T-helper 1 cell (primary cell): ENCODE measurements at places on chromosomes 7 and 10.

- no peak for DNase-seq
Observed at GRCh38 chr7:130972201-130972600, 238.2 kb upstream of the KLF14 start.

- no peak for DNase-seq
Observed at GRCh38 chr7:142870147-142870559, 15.3 kb downstream of the EPHB6 start.

- DNase-seq: no peak
Observed at GRCh38 chr7:106223156-106223555, 61.6 kb downstream of the NAMPT start.

GRCh38 chr7:107047902-107048782 is 3.6 kb downstream of the PRKAR2B start:
- no peak for DNase-seq

GRCh38 chr7:101817471-101818286 is at the start of gene CUX1:
Gene CUX1, plus strand, starts transcription at chr7:101817626. Its CDS starts 14 bp downstream, at chr7:101817640.
- no peak for DNase-seq

- no peak for DNase-seq
Observed at GRCh38 chr10:88330174-88330573, 252.9 kb downstream of the RNLS start.
